GOT3 (cell line): ENCODE measurements at places on chromosomes 2 and 18.

GRCh38 chr2:10753876-10754275, 32.4 kb downstream of the ATP6V1C2 start:
- DNase-seq = no peak

GRCh38 chr18:26710470-26711096, 154.9 kb downstream of the AQP4 start:
- DNase-seq = no peak

GRCh38 chr2:172671501-172671900, 64.1 kb upstream of the RAPGEF4 start:
- no peak for DNase-seq

GRCh38 chr2:106034325-106034724, 159.8 kb downstream of the UXS1 start:
- no peak for DNase-seq

DNA sequence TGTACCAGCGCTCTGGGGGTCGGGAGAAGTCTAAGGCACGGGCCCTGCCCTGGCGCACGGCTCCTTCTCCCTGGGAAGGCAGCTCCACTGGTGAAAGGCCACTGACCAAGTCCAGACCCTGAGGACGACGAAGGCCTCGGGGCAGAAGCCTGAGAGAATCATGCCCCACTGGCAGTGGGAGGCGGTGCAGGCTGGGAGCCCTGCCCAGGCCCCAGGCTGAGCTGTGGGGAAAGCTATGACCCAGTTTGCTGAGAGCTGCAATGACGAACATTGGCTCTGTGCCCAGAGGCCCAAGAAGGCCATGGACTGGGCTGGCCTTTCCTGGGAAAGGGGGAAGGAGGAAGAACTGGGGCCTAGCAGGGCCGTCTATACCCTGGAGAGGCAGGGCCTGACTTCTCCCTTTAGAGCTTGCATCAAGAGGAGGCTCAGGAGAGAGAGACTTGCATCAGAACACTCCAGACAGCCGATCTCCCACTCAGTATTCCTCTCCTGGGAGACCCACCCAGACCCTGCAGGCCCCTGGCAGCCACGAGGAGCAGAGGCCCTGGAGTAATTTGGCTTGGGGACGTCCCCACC, 32.9 kb downstream of the HS1BP3 start:
- DNase-seq = peak; percentile 88

- DNase-seq = no peak
Observed at GRCh38 chr2:100976645-100977391, 25.3 kb upstream of the RPL31 start.

GRCh38 chr2:181462033-181462432, 4.8 kb downstream of the ITGA4 start:
- DNase-seq = no peak

DNA sequence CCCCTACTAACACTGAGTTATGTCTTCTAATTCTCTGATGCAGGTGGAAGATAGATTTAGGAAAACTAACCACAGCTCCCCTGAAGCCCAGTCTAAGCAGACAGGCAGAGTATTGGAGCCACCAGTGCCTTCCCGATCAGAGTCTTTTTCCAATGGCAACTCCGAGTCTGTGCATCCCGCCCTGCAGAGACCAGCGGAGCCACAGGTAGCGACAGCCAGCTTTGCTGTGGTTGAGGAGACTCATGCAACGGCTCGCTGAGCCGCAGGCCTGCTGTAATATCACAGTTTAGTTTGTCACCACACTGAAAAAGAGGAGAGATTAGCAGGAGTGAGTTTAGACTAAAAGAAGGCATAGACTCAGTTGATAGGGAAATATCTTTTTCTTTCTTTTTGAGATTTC, 131.0 kb upstream of the IL1R2 start:
- no peak for DNase-seq

DNA sequence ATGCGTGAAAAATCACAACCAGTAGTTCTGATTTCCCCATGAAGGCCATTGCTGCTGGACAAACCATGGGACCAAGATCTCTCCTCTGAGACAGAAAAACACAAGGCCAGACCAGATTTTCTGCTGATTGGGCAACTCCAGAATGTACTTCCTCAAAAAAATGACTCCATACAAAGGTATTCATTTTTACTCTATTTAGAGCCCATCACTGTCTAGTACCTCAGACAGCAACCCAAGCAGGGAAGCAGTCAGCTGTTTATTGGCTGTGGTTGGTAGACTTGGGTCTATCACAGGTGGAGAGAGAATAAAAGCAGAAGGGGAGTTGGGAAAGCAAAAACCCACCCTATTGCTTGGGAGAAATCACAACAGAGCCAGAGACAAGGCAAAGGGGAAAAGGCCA, 219.9 kb downstream of the PIK3C3 start:
- no peak for DNase-seq

GRCh38 chr18:3723554-3723953, 273.6 kb downstream of the TGIF1 start:
- DNase-seq = no peak

DNA sequence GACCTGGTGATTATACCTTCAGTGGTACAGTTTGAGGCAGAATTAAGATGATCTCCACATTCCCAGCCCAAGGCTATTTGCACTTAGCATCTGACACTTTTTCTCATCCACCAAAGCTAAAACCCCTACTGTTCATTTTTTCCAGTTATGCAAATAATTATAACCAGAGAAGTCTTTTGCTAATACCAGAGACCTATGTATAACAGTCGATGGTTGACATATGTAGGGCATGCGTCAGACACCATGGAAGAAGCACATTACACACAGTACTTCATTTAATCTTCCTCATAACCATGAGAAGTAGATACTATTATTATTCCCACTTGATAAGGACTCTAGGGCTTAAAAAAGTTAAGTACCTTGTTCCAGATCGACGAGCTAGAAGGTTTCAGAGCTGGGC, 36.5 kb downstream of the AP1S3 start:
- no peak for DNase-seq

DNA sequence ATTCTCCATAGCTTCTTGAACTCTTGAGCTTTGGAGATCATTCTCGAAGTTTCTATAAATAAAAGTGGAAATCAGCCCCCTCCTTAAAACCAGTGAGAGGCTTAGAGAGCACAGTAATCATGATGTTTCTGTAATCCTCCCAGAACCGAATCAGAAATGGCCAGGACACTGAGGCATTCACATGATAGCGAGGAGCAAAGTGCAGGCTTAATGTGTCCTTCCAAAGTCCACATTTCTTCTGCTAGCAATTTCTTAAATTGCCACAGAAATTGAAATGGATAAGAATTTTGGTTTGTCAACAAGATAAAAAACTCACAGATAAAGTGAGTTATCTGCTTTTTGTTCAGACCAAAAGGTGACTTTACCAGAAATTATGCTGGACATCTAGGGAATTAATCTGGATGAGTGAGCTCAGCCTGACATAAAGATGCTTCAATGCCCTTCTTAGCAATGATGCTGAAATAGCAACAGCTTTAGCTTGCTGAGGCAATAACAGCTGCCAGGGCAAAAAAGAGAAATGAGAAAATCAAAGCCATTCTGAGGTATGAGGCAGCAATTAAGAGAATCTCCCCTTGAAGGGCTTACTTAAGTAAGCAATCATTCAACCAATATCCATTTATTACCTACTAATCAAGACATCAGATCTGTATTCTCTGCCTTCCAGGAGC, 82.4 kb upstream of the PHLPP1 start:
- no peak for DNase-seq

DNA sequence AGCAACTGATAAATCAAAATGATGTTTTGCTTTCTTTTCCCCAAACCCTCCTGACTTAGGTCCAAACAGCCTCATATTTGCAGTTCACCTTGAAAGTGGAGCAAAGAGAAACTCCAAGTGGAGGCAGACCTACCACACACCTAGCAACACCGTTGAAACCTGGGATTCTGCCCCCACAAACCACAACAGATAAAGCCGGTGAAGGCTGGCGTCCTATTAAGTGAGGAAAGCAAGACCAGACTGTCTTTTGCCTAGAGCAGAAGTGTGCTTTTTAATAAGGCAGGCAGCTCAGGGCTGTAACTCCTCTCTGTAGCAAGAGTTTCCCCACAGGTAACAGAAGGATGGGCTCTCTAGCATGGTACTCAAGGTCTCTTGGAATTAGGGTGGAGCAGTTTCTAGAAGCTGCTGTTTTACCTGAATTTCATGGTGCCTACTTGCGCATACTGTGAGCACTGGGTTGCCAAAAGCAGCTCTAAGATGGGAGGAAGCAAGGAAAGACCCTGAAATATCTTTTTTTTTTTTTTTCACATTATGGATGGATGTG, 336.9 kb downstream of the BCL11A start:
- no peak for DNase-seq

DNA sequence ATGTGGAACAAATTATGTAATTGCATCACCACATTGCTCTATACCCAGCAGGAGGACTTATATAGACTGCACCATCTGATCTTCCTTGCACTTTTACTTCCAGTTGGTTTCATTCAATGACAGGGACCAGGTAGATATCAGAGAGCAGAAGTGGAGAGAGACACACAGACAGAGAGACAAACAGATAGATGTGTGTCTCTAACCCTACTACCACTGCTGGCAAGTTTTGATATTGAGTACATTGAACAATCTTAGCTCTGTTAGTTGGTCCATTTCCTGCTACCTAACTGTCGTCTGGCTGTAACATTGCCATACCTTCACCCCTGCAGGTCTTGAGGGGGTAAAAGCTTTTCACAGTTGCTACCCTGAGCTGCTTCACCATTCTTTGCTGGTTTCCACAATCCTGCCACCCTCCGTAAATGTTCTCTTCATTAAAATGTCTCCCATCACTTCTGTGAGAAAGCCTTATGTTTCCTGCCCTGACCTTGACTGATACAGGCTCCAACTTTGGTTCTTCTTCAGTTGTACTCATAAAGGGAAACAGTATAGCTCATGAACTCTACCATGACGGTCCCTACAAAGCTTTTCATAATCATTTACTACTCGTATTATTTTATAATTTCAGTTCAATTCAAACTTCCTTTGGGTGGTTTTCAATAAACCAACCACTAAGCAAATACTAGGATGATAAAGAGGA, 62.3 kb upstream of the ITGA4 start:
- no peak for DNase-seq

GRCh38 chr2:148512501-148512900, 132.1 kb upstream of the EPC2 start:
- no peak for DNase-seq

- DNase-seq = no peak
Observed at GRCh38 chr2:231489990-231490389, 25.7 kb upstream of the NCL start.

- no peak for DNase-seq
Observed at GRCh38 chr2:220665108-220665471, 907.0 kb downstream of the EPHA4 start.

- no peak for DNase-seq
Observed at GRCh38 chr2:176158855-176159662, 2.0 kb downstream of the HOXD3 start.
